ENCODE measurements at places on chromosomes 2 and 18. TPM values are rescaled to one million over a fixed set of nuclear protein-coding genes. Genes with fewer than 3 reads are reported as not detected.

DNA sequence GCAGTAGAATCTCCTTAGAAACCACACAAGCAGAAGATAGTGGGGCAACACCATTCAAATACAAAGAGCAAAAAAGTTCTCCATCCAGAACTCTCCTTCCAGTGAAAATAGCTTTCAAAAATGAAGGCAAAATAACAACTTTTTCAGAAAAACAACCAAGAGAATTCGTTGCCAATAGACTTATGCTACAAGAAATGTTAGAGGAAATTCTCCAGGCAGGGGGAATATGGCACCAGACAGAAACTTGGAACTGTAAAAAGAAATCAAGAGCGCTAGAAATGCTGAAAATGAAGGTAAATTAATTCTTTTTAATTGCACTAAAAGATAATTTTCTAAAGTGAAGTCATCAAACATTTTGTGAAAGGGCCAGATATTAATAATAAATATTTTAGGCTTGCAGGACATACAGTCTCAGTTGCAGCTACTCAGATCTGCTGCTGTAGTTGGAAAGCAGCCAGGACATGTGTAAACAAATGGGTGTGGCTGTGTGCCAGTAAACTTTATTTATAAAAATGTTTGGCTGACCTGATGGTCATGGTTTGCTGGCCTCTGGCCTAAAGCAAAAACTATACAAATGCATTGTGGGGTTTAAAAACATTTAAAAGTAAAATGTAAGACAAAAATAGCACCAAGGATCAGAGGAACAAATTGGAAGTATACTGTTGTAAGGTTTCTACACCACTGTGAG, 73.7 kb upstream of the TGFA start:
- no peaks in the 10 kb centered on the region for H3K36me3 ChIP-seq
- no peak overlapping the region for H3K4me3 ChIP-seq
- peaks cover 19% of the 10 kb centered on the region for H3K27me3 ChIP-seq
- DNase-seq, result no peak
- H3K27ac ChIP-seq, result no peak overlapping the region

GRCh38 chr2:229226382-229226781, 44.7 kb downstream of the PID1 start:
- no peaks in the 10 kb centered on the region for H3K27me3 ChIP-seq
- H3K4me1 ChIP-seq, result no peaks in the 10 kb centered on the region
- no peak for DNase-seq
- no peaks in the 10 kb centered on the region for H3K36me3 ChIP-seq
- no peak overlapping the region for H3K27ac ChIP-seq
- H3K4me3 ChIP-seq, result no peak overlapping the region

DNA sequence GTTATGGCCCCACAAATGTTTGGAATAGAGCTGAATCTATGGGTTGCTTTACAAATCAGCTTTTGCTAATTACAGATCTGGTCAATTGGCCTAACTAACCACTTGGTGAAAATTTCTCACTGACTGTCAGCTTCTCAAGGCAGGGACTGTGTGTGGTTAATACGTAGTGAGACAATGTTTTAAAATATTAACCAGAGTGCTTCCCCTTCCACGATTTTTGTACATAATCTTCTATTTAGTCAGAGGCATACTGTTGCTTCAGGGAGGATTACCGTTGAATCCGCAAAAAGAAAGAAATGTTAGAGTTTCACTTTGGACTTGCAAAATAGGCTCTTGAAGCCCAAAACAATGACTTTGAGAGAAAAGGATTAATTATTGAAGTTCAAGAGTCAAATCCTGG, 14.9 kb upstream of the KCNS3 start:
- H3K36me3 ChIP-seq, result no peaks in the 10 kb centered on the region
- H3K4me3 ChIP-seq, result no peak overlapping the region
- H3K27ac ChIP-seq, result no peak overlapping the region
- H3K27me3 ChIP-seq, result peaks cover 8% of the 10 kb centered on the region
- H3K4me1 ChIP-seq, result no peaks in the 10 kb centered on the region

GRCh38 chr2:70995426-70995729, 705 bp upstream of the TEX261 start:
- H3K27me3 ChIP-seq, result no peaks in the 10 kb centered on the region
- DNase-seq, result peak; percentile 76
- peaks cover 17% of the 10 kb centered on the region for H3K36me3 ChIP-seq
- H3K27ac ChIP-seq, result peak overlapping the region; percentile 82
- H3K4me3 ChIP-seq, result peak overlapping the region; percentile 84

- H3K4me3 ChIP-seq, result no peak overlapping the region
- DNase-seq, result no peak
- H3K4me1 ChIP-seq, result no peaks in the 10 kb centered on the region
- peaks cover 7% of the 10 kb centered on the region for H3K36me3 ChIP-seq
Measured at GRCh38 chr2:168726375-168726774, 76.1 kb upstream of the NOSTRIN start.

VWA3B gene
- not detected for total RNA-seq

AAMP gene
- 56.2 TPM for total RNA-seq
